ENCODE measurements at places on chromosomes 3 and 15. TPM values are rescaled to one million over a fixed set of nuclear protein-coding genes. Genes with fewer than 3 reads are reported as not detected.

SAXO2 gene
- total RNA-seq, result 1.4 TPM

CSTA gene
- total RNA-seq, result not detected

POC1A gene
- total RNA-seq, result 20.8 TPM

DNAJC13 gene
- 56.7 TPM for total RNA-seq

NDN gene
- total RNA-seq, result not detected

LRRC3B gene
- not detected for total RNA-seq

CPLX3 gene
- total RNA-seq, result not detected

CASR gene
- not detected for total RNA-seq

- no peak for DNase-seq
Measured at GRCh38 chr15:47736143-47736786, 19.0 kb downstream of the SEMA6D start.

GRCh38 chr15:23483821-23484299 lies 36.8 kb upstream of the GOLGA6L2 start:
- DNase-seq, result no peak

DNA sequence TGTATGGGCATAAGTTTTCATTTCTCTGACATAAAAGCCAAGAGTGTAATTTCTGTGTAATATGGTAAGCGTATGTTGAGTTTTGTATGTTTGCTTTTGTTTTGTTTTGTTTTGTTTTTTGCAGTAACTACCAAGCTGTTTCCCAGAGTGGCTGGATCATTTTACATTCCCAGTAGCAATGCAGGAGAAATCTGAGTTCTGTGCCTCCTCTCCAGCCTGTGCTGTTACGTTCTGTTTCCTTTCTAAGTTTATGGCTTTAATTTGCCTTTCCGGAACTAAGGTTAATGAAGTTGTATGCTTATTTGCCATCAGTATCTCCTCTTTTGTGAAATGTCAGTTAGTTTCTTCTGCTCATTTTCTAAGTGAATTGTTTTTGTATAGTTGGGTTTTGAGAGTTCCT lies 307.8 kb downstream of the GABRG3 start:
- no peak for DNase-seq

- DNase-seq, result no peak
Measured at GRCh38 chr3:108250626-108251025, 28.4 kb upstream of the IFT57 start.

GRCh38 chr3:158272081-158272480 lies 162.2 kb downstream of the RSRC1 start:
- DNase-seq, result no peak

DNA sequence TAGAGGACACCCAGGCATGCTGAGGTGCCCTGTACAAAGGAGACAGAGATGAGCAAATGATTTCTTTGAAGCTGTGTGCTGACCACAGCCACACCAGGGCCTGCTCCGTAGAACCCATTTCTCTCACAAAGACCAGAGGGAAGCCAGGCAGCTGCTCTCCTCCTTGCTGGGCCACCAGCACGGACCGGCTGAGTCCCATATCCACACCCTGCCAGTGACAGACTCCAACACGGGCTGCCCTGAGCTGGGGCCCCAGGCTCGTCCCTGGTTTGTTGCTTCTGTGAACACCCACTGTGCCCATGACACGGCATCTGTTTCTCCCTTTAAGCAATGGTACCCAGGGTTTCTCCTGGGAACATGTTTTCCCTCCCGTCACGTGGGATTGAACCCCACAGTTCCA lies 284.5 kb downstream of the ADAMTS17 start:
- DNase-seq, result no peak

- DNase-seq, result no peak
Measured at GRCh38 chr3:87135412-87135811, 91.7 kb upstream of the CHMP2B start.

DNA sequence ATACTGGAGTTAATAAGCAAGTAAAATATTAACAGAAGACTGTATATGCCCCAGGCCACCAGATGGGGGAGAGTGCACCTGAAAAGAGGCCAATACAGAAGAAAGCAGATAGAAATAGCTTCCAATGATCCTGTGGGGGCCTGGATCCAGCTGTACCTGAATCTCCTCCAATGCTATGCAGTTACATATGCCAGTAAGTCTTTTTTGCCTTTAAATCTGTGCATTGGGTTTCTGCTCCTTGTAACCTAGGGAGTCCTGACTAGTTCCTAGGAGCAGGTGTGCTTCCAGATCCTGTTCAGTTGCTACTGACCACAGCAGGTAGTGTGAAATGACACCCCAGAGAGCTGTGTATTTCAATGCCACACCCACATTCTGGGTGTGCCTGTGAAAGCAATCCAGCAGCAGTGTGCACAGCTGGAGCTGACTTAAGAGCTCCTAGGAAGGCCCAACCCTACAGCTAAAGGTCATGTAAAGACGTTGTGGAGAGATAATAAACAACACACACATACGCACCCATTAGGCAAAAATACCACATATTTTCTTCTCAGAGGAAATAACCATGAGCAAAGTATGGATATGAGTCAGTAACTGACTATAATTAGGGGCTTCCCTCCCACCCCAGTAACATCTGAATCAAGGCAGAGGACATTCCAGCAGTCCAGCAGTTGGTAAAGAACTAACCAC lies 62.2 kb upstream of the AKAP13 start:
- DNase-seq, result peak; percentile 91

GRCh38 chr3:122230174-122230573 lies 46.7 kb downstream of the CASR start:
- no peak for DNase-seq

DNA sequence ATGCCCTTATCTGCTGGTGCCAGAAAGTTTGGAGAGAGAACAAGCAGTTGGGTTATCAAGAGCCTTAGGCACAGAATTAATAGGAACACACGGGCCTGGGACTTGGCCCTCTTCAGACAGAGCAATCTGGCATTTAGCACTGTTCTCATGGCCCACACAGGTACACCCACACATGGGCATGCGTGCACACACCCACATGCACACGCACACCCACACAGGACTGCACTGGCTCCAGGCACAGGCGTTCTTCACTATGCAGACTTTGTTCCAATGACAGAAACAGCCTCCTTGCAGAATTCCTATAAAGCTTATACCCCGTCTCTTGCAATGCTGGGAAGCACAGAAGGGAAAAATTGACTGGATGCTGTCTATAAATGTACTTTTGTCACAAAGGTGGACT lies 36.3 kb downstream of the TMEM44 start:
- no peak for DNase-seq

- DNase-seq, result peak; percentile 25
Measured at GRCh38 chr3:55549177-55549576, 62.1 kb upstream of the WNT5A start.

DNA sequence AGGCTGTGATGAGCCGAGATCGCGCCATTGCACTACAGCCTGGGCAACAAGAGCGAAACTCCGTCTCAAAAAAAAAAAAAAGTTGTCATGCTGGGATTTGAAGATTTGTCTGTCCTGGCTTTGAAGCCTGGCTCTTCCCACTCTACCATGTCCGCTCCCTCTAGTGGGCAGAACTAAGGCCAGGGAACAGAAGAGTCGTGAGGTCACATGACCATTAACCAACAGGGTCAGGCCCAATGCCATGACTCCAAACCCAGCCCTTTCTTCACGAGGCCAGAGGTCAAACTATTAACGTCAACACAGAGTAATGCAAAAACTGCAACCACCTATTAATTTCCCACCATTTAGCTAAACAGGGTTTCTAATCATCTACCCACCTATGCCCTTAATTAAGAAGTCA lies 212.1 kb downstream of the ADAMTS17 start:
- no peak for DNase-seq

- DNase-seq, result no peak
Measured at GRCh38 chr3:62323241-62323640, 50.1 kb downstream of the FEZF2 start.

GRCh38 chr15:72838311-72838731 lies 54.8 kb upstream of the ADPGK start:
- DNase-seq, result no peak

- DNase-seq, result no peak
Measured at GRCh38 chr3:4306860-4307259, 3.7 kb downstream of the SETMAR start.

- no peak for DNase-seq
Measured at GRCh38 chr3:50661321-50661837, 13.3 kb upstream of the DOCK3 start.

DNA sequence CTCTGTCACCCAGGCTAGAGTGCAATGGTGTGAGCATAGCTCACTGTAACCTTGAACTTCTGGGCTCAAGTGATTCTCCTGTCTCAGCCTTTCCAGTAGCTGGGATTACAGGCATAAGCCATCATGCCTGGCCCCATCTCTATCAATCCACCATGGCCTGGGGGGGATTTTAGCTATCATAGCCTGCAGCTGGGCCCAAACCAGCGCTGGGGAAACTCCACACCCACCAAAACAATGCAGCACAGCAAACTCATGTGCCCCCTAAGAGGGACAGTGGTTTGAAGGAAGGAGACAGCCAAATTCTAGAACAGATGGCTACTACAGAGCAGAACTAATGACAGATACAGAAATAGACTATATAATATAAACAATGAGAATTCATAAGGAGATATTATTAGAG lies 13.8 kb upstream of the NSMCE3 start:
- no peak for DNase-seq

GRCh38 chr3:58874248-58874741 lies 175.5 kb downstream of the CFAP20DC start:
- peak; percentile 41 for DNase-seq

- peak; percentile 4 for DNase-seq
Measured at GRCh38 chr15:85706779-85707518, 87.8 kb downstream of the KLHL25 start.

GRCh38 chr3:48999085-48999858 lies 7.9 kb upstream of the WDR6 start:
- DNase-seq, result no peak

- no peak for DNase-seq
Measured at GRCh38 chr3:23130406-23130805, 72.7 kb upstream of the UBE2E2 start.

GRCh38 chr3:48716508-48716981 lies 476 bp downstream of the IP6K2 start:
- DNase-seq, result no peak

DNA sequence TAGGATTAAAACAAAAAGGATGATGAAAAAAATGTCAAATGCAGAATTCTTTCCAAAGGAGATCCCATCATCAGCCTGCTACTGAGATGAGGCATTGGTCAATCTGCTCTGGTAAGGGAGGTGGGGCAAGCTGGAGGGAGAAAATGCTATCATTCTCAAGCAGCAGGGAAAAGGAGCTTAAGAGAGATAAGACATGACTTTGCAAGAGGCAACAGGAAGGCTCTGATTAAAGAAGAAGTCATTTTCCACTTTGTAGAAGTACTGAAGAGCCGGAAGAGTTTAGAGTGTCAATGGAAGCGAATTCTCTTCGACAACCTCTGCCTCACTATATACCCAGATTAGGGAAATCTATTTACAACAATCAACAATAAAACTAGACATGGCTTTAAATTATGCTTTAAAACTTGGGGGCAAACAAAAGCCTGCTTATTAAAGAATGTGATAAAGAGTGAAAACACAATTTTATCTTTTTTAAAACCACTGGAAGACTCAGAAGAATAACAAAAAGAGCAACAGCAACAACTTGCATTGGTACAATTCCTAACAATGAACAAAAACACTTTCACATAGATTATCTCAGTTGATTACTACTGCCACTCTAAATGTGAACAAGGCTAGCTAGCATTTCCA lies 81.8 kb upstream of the NANOGP8 start:
- DNase-seq, result no peak

- no peak for DNase-seq
Measured at GRCh38 chr3:31701286-31701685, 168.6 kb downstream of the STT3B start.

DNA sequence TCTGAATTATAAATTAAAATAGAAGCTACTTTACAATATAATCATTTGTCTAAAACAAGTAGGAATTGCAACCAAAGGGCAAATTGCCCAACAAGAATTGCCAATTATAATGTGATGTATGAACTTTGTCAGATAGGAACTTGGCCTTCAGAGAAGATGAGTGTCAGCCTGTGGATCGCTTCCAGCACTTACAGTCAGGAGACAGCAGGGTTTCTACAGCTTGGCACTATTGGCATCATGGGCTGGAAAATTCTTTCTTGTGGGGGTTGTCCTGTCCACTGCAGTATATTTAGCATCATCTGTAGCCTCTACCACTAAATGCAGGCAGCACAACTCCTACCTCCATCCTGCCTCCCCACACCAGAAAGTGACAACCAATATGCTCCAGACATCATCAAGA lies 48.1 kb upstream of the CRBN start:
- DNase-seq, result no peak

GRCh38 chr3:154398084-154398967 lies 31.7 kb downstream of the GPR149 start:
- no peak for DNase-seq

DNA sequence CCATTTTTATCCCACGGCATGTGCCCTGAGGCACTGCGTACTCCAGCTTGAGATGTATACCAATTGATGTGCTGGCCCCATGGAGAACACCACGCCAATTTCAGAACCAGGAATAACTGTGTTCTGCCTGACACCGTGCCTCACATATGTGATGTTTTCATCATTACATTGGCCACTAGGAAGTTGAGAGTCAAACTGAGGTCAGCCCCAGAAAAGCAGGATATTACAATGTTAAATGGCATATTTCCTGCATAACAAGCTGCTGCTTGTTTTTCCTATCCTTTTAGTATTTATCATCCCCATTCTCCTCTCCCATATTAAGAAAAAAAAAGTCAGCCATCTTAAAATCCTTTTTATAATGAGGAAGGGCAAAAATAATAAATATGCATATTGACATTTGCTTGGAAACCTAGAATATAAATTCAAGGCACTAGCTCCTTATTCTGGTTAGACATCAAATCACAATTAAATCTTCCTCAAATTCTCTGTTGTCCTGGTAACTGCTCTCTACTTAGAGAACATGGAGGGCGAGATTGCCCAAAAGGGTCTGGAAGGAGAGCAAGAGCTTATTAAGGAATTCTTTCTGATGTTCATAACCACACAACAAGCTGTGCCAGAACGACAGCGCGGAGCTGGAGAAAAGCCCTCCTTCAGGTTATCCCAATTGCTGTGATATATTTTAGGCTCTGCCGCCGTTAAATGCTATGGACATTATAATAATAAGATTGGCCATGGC lies 112.6 kb downstream of the UACA start:
- no peak for DNase-seq

- DNase-seq, result peak; percentile 4
Measured at GRCh38 chr3:58098531-58098930, 90.3 kb downstream of the FLNB start.

- DNase-seq, result peak; percentile 5
Measured at GRCh38 chr3:17686613-17687012, 55.8 kb downstream of the TBC1D5 start.

- no peak for DNase-seq
Measured at GRCh38 chr15:89912145-89912673, 543 bp downstream of the ARPIN start.

DNA sequence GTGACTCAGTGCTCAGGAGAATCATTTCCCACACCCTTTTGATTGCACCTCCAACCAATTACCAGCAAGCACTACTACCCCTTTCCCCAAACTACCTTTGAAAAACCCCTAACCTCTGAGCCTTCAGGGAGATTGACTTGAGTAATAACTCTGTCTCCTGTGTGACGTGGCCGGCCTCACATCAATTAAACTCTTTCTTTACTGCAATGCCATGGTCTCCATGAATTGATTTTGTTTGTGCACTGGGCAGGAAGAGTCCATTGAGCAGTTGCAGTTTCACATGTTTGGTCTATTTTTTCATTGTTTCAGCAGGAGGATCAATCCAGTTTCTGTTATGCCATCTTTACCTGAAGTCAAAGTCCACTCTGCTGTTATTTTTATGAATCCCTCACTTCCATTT lies 32.4 kb downstream of the SCN11A start:
- DNase-seq, result no peak

- peak; percentile 12 for DNase-seq
Measured at GRCh38 chr15:57866149-57866736, 159.7 kb downstream of the POLR2M start.

- DNase-seq, result no peak
Measured at GRCh38 chr15:91307601-91308000, 207.5 kb downstream of the SV2B start.

All from HFFc6 (cell line).